ENCODE measurements at places on chromosomes 12 and 14.

- no peak for DNase-seq
These were observed 118.5 kb downstream of the GLT1D1 start for GRCh38 chr12:128971802-128972201.

DNA sequence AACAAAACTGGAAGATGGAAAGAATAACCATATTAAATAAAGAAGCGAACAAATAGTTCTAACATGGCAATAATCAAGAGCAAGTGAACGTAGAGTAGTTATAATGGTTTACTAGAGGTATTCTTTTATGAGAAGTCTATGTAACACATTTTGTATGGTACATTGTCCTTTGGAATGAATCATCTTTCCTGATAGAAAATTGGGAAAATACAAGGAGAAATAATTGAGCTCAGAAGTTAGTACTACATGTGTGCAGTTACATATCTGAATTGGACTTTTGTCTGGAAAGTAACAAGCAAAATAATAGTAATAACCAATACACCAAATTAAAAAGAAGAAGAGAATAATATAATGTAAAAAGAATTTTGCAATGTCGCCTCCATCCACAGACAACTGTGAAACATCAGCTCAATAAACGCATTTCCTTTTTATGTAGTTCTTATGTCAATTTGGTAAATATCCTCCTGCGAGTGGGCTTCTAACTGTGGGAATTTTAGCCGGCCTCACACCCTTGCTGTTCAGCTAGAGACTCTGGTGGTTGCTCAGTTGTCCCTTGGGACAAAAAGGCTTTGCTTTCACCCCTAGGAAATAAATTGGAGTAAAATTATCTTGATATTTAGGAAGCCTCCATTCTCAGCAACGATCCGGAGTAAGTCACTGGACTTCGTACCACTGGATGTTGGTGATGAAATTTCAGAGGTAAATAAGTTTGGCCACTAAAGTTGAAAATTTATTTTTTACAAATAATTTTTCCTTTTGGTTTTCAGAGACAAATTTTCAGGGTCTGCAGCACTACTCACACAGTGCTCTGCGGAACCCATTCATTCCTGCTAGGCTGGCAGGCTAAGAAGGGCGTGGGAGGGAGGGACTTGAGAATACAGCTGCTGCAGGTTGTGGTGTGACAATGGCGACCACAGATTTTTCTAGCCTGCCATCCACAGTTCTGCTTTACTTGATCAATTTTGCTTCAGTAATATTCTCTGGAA lies 1.1 kb upstream of the TUBA1A start:
- no peak for DNase-seq

DNA sequence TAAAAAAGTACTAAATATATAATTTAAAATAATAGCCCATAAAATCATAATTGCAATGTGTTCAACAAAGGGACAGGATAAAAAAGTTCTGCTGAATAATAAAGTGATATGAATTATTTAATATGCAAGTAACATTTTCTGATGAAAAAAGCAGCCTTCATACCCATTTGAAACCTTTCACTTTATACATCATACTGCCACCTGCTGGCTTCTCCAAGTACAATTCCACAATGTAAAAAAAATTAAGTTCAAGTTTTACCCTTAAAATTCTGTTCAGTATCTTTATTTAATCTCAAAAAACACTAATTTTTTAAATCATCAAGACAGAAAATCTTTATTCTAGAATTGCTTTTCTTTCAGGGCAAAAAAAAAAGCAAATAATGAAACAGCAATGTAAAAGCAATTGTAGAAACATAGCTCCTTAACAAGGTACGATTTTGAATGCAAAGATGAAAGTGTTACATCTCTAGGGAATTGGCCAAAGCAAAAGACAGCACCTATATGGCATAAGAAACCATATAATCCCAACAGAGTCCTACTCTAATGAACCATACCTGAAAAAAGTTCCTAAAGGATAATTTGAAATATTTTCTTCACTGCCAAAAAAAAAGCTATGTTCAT lies 15.0 kb downstream of the MDM1 start:
- peak; percentile 17 for DNase-seq

- no peak for DNase-seq
These were observed 28.8 kb downstream of the PROX2 start for GRCh38 chr14:74846968-74847665.

GRCh38 chr14:75619548-75619947 lies 41.1 kb downstream of the ERG28 start:
- DNase-seq, result no peak

- DNase-seq, result no peak
These were observed 131.7 kb downstream of the LLPH start for GRCh38 chr12:65998536-65999530.

DNA sequence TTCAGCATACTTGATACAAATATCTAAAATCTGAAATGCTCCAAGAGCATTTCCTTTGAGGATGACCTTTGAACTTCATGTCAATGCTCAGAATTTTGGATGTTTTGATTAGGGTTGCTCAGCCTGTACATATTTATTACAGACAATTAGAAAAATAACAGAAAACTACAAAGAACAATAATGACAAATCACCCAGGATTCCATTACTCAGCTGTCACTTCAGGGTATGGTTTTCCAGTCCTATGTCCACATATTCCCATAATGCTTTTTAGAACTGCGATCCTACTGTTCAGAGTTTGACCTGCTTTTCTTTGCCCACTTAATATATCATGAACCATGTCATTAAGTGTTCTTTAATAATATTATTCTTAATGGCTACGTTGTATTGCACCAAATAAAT lies 11.4 kb downstream of the DLGAP5 start:
- DNase-seq, result no peak

- DNase-seq, result no peak
These were observed 108.8 kb upstream of the ARHGAP5 start for GRCh38 chr14:31968107-31968810.

GRCh38 chr12:62971769-62972525 lies 37.0 kb upstream of the PPM1H start:
- no peak for DNase-seq

DNA sequence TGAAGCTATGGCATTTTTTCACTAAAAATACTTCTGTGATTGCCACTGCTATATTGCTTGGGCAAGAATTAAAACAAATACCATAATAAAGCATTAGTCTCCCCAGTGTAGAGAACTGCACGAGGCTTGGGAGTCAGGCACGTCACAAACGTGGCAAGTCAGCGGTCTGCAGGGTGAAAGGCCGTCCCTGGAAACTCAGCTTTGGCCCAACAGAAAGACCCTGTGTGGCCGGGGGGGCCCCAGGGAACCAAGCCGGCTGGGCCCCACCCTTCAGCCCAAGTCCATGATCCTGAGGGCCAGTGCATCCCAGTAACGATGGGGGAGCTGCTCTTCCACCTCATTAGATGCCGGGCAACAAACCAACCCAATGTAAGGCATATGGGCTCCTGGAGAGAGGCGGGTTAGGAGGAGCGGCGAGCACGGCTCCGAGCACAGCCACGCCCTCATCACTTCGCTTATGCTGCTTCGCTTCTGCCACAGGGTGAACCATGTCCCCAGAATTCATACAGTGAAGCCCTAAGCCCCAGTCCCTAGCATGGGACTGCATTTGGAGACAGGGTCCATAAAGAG lies 50.9 kb upstream of the GPR68 start:
- DNase-seq, result no peak
